CD4-positive, alpha-beta T cell treated with Interleukin-6 at 100 ng/mL for 8 hours (primary cell): ENCODE measurements at places on chromosomes 13 and 19.

DNA sequence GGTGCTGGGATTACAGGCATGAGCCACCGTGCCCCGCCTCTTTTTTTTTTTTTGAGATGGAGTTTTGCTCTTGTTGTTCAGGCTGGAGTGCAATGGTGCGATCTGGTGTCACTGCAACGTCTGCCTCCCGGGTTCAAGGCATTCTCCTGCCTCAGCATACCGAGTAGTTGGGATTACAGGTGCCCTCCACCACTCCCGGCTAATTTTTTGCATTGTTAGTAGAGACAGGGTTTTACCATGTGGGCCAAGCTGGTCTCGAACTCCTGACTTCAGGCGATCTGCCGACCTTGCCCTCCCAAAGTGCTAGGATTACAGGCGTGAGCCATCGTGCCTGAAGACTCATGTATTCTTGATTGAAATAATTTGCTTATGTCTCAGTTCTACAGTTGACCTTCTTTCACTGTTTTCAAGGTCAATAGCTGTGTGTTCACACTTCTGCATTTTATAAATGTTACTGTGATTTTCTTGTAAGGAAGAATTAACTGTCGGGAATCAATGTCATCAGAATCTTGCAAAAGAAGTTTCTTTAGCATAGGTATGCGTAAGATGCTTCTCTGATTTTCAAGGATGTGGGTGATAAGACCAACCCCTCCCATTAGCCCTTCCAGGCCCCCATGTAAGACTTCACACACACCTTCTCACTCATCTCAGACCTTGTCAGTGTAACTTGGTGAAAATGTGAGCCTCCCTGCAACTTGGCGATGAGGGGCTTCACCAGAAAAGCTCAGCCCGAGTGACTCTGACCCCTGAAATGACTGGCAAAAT is 12.7 kb upstream of the ZNF701 start:
- DNase-seq = no peak

DNA sequence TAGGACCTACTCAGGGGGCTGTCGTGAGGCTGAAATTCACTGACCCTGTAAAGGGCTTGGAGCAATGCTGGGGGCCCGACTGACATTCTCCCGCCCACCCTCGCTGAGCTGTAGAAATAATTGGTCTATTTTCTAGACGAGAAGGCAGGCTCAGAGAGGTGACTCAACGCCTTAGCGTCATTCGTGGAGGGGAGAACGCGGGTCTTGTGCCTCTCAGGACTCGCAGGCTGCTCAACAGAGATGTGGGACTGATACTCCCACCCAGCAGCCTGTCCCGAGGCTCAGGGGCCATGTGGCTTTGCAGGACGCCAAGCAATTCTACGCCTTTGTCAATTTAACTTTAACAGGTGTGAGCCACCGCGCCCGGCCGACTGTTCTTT is 23.6 kb upstream of the ASPDH start:
- DNase-seq = no peak

- no peak for DNase-seq
Observed at GRCh38 chr19:53824134-53824611, at the start of gene NLRP12. TSS of gene NLRP12 (minus strand) at chr19:53824314. CDS start at chr19:53824174, 140 bp downstream.

DNA sequence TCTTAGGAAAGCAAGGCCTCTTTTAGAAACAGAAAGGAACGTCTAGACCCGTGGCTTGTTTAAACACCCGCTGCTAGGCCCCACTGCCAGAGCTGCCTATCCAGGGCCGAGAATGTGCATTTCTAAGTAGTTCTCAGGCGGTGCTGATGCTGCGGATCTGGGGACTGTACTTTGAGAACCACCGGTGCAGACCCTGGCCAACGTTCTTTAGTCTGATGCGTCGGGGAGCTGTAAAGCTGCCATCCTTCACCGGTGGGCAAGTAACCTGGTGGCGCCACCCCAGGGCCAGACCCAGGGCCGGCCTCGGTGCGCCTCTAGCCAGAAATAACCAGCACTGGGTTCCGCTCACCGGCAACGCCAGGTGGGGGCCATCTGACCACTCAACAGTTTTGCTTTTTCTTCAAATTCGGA is 47.1 kb downstream of the TGDS start:
- DNase-seq = peak; percentile 39

DNA sequence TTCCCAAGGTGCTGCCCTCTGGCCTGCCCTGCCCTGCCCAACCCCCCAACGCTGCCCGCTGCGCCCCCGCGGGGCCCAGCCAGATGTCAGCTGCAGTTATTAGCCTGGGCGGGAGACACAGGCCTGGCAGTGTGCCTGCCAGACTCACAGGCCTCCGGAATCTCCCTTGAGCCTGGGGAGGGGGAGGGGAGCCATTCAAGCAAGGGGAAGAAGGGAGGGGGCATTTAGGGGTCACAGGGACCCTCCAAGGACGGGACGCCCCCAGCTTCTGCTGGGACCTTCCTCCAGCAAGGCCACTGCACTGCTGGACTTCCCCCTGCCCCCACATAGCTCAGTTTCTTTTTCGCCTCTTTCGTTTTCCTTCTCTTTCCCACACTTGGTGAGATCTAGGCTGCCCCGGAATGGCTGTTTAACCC is 2.6 kb upstream of the JUNB start:
- peak; percentile 37 for DNase-seq

GRCh38 chr19:48588670-48589401 is 17.7 kb upstream of the SPACA4 start:
- DNase-seq = peak; percentile 81

- DNase-seq = no peak
Observed at GRCh38 chr19:42466521-42467182, 23.9 kb upstream of the CXCL17 start.

GRCh38 chr13:59345311-59345710 is 818.4 kb downstream of the DIAPH3 start:
- DNase-seq = no peak

GRCh38 chr19:30204721-30205120 is 167.5 kb upstream of the ZNF536 start:
- no peak for DNase-seq

GRCh38 chr19:10143681-10144080 is 24.0 kb upstream of the EIF3G start:
- peak; percentile 14 for DNase-seq
